ENCODE measurements at places on chromosomes 4 and X. TPM values are rescaled to one million over a fixed set of nuclear protein-coding genes. Genes with fewer than 3 reads are reported as not detected.

GRCh38 chr4:55466001-55466400, 70.2 kb downstream of the TMEM165 start:
- no peak for DNase-seq

DNA sequence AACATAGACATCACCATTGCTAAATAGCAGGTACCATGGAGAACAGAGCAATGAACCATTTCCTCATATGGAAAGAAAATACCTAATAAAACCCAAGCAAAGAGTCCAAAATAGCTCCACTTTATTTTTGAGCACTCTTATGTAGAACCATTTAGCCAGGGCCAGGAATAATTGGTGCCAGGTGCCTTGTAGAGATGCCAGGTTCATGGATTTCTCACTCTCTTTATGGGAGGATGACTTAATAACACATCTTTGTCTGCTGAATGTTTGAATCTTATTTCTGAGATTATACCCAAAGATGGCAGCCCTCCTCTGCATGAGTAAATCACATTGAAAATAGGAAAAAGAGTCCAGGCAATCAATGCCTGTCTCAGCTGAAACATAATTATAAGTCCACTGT, 212.3 kb upstream of the SFRP2 start:
- no peak for DNase-seq

- DNase-seq: no peak
Measured at GRCh38 chr4:125836597-125837195, 521.9 kb downstream of the FAT4 start.

DNA sequence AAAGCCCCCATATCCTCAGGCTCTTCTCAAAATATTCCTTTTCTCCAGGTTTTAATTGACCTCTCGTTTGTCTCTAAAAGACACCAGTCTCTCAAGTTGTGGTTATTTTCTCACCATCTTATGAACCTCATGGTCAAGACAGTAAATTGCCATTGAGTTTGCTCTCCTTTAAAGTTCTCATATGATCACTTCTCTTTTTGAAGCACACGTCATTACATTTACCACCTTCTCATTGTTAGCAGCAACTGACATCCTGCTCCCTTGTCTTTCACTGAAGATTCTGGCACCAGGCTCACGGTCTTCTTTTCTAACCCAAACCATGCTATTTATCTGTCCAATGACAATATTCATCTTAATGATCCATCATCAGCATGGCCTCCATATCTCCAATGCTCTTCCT, 324.2 kb downstream of the TMA16 start:
- no peak for DNase-seq

- no peak for DNase-seq
Measured at GRCh38 chr4:8329859-8330761, 60.6 kb downstream of the HTRA3 start.

GRCh38 chr4:39263895-39264294, 81.6 kb downstream of the WDR19 start:
- no peak for DNase-seq

GRCh38 chr4:176001151-176002006, 64.3 kb upstream of the WDR17 start:
- DNase-seq: peak; percentile 6

PYURF gene
- 91.1 TPM for total RNA-seq

PPARGC1A gene
- 0.86 TPM for total RNA-seq

DNA sequence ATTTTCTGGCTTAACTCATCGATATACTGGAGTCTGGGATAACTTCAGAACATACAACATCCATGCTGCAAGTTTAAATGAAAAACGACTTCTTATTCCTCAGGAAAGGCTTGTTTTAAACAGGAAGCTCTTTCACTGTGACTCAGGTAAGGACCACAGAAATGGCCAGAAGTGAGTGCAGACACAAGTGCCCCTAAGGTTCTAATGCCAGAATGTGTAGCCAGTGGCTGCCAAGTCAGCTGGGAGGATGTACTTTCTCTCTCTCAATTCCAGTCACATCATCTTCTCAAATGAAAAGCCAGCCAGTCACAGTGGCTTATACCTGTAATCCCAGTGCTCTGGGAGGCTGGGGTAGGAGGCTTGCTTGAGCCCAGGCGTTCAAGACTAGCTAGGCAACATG, 144.6 kb downstream of the SH3KBP1 start:
- DNase-seq: no peak

XG gene
- 4.7 TPM for total RNA-seq

DNA sequence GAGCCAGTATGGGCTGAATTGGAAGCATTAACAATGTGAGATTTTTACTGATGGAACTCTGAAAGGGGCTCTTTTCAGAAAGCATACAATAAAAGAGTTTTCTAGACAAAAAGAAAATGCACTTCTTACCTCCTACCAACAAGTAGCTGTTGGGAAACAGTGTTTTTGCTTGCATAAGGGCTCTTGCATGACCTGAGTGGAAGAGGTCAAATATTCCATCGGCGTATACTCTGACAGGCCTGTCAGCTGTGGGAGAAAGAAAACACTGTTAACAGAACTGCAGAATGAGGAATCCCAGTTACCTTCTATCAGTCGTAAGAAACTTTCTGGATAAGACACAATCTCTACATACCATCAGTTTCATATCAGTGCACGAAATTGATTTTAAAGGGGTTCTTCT, 39.5 kb downstream of the PCYT1B start:
- peak; percentile 52 for DNase-seq

GRCh38 chr4:158869001-158869400, 100.2 kb downstream of the FNIP2 start:
- DNase-seq: no peak
